ENCODE measurements at places on chromosomes 1 and 21.

GRCh38 chr1:204418174-204419063, 6.8 kb upstream of the PPP1R15B start:
- no peak for DNase-seq

GRCh38 chr1:60922304-60922703, 160.1 kb upstream of the NFIA start:
- DNase-seq = no peak

- no peak for DNase-seq
Measured at GRCh38 chr1:236421850-236422516, 27.9 kb downstream of the EDARADD start.

GRCh38 chr1:204577794-204578478, 61.7 kb downstream of the MDM4 start:
- no peak for DNase-seq

- DNase-seq = no peak
Measured at GRCh38 chr1:229258031-229258756, 12.7 kb upstream of the RAB4A start.

- DNase-seq = no peak
Measured at GRCh38 chr1:209443361-209443931, 140.1 kb upstream of the CAMK1G start.

DNA sequence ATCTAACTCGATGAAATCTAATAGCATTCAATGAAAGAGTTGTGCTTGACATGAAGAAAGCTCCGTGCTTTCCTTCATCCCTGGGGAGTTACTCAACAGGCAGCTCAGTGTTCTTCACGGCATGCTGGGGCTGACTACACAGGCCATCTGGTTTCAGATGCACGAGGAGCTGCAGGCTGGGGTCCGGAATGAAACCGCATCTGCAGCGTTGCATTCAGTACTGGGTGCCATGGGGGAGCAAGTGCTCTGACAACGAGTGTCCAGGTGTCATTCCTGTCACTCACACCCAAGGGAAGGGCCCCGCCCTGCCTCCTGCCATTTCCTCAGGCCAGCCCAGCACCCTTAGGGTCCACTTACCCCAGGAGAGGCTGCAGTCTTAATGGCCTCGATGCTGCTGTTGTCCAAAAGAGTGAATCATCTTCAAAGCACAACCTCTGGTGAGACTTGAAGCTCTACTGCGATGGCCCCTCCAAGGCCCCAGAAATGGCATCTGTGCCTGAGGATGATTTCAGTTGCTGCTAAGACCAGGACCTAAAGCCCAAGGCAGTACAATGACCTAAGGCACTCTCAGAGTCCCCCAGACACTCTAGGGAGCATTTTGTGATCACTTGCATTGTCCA, 61.4 kb downstream of the STUM start:
- no peak for DNase-seq

DNA sequence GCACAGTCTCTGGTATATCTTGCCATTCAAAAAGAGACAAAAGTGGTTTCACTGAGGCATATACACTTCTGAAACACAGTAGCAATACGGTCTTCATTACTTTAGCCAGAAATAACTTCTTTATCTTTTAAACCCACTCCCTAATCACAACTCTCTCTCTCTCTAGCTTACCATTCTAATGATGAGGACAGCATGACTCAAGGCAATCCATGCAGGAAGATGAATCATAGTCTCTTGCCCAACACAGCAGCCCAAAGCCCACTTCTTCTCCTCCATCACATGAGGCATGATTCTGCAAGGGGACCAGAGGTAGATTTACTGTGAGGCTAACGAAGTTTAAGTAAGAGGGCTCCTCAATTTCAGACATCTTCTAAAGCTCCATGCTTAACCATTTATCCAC, 285.0 kb upstream of the NR5A2 start:
- DNase-seq = peak; percentile 50

GRCh38 chr1:152049291-152050083, 12.7 kb upstream of the S100A11 start:
- DNase-seq = peak; percentile 8

DNA sequence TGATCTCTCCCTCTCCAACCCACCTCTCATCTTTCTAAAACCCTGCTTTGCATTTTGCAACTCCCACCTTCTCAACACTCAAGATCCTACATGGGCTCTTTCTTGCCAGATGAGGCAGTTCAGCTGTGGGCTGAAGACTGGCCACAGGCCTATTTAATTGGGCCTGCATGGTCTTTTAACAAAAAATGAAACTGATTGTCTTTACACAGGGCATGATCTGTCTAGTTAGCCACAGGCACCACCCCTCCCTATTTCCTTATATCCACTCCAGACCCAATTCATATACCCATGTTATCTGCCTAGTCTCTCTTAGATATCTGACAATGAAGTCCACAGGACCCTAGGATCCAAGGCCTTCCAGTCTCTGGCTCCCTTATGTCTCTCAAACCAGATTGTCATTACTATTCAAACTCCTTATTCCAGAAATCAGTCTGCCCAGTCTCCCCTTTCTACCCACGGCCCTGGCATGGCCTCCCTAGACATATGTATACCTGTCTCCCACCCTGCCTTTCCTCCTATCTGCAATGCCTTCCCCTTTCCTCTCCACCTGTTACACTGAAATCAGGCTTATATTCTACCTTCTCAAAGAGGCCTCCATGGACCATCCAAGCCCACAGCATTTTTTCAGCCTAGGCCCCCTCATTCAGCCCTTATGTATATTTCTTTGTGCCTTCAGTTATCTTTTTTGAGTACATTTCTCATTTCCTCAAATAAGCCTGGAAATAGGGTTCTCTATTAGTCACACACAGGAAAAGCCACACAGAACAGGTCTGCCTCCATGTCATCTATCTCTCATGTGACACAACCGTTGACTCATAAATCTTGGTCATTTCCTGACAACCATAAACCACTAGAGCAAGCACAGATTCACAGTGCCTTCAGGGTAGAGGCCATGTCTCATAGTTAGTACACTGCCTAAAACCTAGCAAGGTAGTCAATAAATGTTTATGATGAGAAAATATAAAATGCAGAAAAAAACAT, 39.0 kb downstream of the LPAR3 start:
- peak; percentile 76 for DNase-seq

- no peak for DNase-seq
Measured at GRCh38 chr1:160436966-160437365, 36.6 kb downstream of the VANGL2 start.

- no peak for DNase-seq
Measured at GRCh38 chr1:162285149-162285561, 91.5 kb downstream of the SPATA46 start.

DNA sequence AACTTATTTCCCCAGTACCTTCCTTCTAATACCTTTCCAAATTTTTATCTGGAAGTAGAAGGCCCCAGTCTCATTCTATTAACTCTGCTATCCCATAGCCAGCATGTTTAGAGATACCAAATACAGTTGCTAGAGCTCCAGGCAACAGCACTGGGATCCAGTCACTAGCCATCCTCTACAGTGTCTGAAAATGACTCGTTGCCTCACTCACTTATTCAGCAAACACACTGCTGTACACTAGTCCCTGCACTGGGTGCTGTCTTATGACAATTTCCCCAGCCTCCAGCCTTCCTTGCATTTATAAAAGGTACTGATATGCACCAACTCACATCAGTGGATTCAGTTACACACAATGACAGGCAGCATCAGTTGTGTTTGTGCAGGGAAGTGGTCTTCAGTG, 179.0 kb downstream of the DSCAM start:
- no peak for DNase-seq

DNA sequence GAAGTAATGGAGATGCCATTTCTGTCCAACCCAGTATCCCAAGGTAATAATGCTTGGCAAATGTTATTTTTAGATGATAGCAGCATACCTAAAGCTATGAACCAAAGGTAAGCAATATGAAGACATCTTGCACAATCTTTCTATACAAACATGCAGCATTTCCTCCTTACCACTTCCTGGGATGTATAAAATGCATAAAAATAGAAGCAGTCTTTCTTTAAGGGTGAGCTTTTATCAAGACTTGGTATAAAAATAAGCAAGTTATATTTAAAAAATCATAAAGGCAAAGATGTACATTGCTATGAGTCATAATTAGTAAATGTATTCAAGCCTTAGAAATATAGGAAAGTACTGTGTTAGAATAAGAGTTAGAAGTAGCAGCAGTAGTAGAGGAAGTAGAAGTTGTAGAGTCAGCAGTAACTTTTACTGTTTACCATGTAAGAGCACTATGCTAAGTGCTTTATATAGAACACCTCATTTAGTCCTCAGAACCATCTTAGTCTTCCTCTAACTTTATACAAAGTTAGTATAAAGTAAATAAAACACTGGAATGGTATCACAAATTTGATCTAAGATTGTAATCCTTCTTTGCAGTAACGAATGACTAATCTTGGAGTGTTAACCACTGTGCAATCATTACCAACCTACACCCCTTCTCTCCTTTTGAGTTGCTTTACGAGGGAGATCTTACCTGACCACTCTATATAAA, 371.3 kb downstream of the VAV3 start:
- no peak for DNase-seq

GRCh38 chr1:176696109-176696508, 233.1 kb downstream of the PAPPA2 start:
- DNase-seq = no peak

- no peak for DNase-seq
Measured at GRCh38 chr1:32411261-32411660, 17.0 kb upstream of the BSDC1 start.

GRCh38 chr1:1291548-1292441, 11.6 kb downstream of the SCNN1D start:
- no peak for DNase-seq

- no peak for DNase-seq
Measured at GRCh38 chr1:205256951-205257625, 29.3 kb downstream of the TMCC2 start.

DNA sequence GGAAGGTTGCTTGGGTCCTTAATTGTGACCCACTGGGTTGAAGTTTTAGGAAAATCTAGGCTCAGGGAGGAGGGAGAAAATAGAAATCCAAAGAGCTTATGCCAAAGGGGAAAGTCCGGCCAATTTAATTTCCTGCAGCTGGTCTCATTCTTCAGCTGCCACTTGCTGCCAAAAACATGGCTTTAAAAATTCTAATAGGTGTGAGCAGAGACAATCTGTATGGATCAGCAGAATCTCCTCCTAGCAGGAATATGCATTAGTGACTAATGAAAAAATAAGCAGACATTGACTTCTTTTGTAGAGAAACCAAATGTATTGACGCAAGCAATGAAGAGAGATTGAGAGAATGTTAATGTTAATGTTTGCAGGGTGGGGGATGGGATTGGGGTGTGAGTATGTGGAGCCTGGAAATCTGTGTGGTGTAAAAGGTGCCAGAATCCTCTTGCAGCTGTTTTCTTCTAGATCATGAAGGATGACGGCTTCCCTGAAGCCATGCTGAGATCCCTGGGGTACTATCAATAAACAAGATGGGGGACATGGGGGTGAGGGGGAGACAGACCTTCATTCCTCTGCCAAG, 35.3 kb downstream of the VWA5B1 start:
- no peak for DNase-seq

DNA sequence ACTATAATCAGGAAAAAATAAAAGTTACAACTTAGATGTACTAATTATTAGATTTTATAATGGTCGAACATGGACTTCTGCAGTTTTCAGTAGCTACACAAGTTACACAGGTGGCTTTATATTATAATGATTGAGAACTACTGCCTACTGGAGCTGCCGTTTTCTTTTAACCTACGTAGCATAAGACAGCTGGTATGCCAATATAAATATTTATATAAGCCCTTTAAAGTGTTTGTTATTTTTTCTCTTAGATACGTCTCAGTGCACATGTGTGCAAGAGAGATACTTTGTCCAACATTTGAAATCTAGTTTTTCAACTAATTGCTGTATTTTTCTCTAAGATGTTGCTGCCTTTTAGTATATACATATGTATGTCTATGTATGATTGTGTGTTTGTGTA, 42.4 kb downstream of the PDC start:
- DNase-seq = no peak

GRCh38 chr1:5291889-5292288, 637.5 kb downstream of the AJAP1 start:
- DNase-seq = no peak

DNA sequence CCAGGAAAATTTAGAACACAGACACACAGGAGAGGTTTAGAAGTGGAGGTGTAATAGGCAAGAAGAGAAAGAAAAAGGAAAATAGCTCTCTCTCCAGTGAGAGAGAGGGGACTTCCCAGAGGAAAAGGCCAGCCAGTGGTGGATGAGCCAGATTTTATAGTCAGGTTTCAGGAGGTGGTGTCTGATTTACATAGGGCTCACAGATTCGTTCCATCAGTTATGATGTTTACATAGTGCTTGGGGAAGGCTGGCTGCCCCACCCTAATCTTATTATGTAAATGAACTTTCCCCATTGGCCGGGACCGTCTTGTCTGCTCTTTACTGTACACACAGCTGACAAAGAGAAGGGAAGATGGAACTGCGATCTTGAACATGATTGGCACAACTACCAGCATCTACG, 797.3 kb downstream of the PLA2G4A start:
- DNase-seq = no peak

DNA sequence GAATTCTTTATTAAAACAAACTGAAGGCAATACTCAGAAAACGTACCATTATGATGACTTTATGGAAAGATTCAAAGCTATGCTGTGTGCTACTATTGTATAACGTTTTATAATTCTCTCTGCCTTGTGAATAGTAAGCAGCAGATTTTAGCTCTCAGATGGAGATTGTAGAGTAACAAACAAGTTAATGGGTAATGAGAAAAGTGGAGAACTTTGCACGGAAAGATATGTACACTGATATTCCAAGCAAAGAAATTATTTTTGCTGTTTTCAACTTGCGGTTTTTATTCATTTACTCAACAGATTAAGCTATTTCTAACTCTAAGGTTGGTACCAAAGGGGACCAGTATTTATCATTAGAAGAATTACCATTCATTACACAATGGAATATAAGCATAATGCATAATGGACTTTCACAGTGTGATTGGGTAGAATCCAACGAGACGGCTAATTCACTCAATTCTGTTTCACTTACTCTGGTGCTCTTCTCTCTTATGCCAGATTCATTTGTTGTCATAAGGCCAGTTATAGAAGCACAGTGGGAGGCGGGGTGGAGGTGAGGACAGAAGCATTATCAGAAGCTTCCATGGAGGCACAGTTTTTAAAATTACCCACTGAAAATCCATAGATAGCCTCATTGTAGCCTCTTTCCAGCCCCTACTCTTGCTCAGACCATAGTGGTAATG, 38.6 kb downstream of the ATP1B1 start:
- DNase-seq = no peak

DNA sequence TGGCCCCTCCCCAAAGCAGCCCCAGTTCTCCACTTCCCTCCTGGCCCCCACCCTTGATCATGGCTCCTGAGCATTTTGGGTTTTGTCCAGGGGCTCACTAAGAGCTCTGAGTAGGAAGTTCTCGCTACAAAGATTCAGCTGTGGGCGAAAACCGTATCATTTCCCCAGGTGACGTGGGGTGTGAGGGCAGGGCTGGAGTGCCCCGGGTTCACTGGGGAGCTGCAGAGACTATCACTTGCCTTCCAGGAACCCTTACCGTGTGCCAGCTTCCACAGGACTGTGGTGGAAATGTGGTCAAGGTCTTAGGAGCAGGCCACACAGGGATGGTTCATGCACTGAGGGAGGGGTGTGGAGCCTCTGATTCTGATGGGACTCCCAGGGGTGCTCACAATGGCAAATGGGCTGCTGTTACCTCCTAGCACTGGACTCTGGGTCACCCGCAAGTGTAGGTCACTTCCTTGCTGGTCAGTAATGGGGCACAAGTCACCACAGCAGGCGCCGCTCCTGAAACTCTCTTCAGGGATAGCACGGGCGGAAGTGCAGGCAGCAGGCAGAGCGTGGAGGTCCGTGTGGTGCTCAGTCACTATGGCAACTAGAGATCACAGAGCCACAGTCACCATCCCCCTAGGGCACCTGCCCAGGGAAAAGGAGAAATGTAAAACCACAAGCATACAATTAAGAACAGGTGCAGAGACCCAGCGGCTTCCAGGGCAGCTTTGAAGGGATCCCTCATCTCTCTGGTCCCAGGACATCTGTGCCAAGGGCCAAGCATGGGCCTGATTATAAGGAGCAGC, 35.4 kb downstream of the RSPH1 start:
- DNase-seq = no peak
